ENCODE measurements at places on chromosomes 7 and 10.

- DNase-seq, result peak; percentile 75
Measured at GRCh38 chr10:70145666-70146488, 623 bp downstream of the TYSND1 start.

DNA sequence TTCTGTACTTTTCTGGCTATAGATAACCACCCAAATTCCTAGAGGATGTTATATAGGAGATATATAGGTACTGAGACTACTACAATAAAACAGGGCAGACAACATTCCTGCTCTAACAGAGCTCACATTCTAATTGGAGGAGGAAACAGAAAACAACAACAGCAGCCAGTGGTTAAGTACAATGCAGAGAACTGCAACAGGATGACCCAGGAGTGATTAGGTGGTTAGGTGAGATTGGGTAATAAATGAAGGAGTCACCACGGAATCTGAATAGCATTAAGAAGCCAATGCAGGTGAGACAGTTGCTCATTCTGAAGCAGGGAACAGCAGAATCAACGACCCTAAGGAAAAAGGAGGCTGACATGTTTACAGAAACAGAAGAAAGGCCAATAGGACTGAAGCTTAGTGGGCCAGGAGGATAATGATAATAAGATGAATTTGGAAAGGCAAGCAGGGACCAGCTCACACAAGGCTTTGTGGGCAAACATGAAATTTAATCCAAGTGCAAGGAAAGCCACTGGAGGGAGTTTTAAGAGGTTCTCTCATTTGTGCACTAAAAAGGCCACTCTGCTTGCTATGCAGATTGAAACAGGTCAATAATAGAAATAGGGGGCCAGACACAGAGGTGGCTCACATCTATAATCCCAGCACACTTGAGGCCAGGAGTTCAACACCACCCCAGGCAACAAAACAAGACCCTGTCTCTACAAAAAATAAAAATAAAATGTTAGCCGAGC, 16.9 kb upstream of the REEP3 start:
- DNase-seq, result no peak

GRCh38 chr7:47102331-47102841, 479.5 kb downstream of the TNS3 start:
- DNase-seq, result no peak

DNA sequence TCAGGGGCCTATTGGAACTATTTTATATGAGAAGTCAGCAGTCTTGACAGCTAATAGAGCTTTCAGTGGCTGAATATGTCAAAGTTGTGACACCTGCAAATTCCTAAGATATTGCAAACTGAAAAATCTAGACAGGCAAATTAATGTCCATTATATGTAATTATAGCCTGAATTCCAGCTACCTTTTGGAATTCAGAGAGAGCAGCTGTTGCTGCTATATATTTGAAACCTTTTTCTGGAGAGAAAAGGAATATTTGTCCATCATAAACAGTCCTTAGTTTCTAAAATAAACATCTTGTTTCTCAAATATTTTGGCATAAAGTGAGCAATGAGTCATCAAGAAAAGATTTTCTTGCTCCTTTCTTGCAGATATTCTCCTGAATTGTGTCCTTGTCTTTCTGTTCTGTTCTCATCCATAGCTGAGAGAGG, 408.9 kb upstream of the SEMA3D start:
- DNase-seq, result no peak

GRCh38 chr7:153432063-153432462, 620.1 kb upstream of the DPP6 start:
- no peak for DNase-seq

- no peak for DNase-seq
Measured at GRCh38 chr7:149823191-149823630, 15.0 kb upstream of the ZNF862 start.

DNA sequence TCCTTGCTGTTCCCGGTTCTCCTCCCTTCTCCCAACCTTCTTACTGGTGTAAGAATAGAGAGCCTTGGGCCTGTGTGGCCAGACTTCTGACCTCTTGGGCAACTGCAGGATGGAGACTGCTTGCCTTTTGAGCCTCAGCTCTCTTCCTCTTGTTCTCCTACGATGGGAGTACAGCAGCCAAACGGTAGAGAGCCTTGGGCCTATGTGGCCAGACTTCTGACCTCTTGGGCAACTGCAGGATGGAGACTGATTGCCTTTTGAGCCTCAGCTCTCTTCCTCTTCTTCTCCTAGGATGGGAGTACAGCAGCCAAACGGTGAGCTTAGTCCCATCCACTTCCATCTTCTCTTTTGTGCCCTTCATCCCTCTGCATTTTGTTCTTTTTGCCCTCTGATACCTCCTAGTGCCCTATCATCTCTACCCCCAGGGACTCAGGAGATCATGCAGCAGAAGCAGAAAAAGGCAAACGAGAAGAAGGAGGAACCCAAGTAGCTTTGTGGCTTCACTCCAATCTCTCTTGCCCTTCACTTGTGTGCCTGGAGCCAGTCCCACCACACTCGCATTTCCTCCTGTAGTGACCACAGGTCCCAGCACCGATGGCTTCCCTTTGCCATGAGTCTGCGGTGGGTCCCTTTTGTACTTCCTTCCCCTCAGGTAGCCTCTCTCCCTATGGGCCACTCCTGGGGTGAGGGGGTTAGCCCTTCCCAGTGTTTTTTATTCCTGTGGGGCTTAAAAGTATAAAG, 15.3 kb downstream of the SLC25A13 start:
- DNase-seq, result no peak

- DNase-seq, result no peak
Measured at GRCh38 chr10:118595064-118595420, 406 bp downstream of the PRLHR start.

DNA sequence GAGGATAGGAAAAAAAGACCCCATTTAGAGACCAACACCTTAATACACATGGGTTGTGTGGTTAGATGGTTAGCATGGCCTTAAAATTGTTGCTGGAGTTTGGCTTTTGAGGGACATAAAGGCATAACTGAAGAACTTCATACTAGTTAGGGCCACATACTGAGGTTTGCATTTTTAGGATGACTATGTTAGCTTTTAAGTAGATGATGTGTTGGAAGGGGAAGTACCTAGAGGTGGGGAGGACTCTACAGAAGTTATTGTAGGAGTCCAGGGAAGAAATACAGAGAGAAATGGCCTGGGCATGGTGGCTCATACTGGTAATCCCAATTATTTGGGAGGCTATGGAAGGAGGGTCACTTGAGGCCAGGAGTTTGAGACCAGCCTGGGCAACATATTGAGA, 40.5 kb downstream of the ENTPD1 start:
- no peak for DNase-seq

DNA sequence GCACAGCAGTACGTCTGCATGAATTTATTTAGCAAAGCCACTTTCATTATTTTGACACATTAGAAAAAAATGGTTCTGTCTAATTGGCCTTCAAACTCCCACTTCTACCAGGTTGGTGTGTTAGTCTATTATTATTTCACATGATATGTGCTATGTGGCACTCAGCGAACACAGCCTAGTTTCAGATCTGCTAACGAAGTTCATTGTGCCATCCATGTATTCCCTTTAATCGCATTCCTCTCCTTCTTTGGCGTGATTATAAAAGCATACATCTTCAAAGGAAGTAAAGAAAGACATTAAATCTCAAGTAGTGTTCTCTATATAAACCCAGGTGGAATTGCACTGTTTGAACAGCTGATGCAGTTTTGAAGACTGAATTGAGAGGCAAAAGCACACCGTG, 96.4 kb upstream of the CACNA2D1 start:
- no peak for DNase-seq

- peak; percentile 1 for DNase-seq
Measured at GRCh38 chr7:35035511-35035961, 1.7 kb downstream of the DPY19L1 start.

DNA sequence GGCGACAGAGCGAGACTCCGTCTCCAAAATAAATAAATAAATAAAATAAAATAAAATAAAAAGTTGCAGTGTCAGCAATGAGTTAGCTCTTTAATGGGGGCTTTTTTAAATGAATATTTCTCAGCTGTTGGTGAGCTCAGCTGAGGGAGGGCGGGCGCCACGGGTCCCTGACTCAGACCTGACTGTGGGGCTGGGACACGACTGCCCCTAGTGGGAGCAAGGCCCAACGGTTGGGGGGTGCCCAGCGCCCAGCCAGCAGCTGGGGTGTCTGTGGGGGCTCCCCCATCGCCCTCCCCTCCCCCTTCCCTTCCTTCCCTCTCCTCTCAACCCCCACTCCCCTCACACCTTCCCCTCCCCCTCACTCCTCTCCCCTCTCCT, 46.6 kb downstream of the PWWP2B start:
- DNase-seq, result peak; percentile 64

DNA sequence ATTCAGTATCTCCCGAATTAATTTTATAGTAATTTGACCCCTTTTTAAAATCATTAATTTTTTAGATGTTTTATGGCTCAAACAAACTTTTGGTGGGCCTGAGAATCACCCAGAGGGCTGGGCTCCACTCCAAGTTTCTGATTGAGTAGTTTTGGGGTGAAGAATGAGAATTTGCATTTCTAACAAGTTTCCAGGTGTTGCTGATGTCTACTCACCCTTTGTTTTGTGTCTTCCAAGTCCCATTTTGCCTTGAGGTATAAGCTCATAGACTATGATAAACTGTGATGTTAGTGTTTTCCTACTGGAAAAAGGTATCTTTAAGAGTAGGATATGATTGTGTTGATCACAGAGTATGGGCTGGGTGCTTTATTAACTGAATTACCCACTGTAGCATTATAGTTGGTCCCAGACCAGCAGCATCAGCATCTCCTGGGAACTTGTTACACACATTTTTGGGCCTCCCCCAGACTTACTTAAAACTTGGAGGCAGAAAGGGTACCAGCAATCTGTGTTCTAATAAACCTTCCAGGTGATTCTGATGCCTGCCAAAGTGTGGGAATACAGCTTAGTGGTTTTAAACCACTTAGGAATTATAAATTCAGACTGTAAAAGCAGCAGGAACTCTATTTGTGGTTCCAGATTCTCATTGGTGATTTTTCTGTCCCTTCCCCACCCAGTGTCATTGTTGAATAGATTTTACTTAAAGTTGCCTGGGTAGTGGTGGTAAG, 19.1 kb downstream of the ZNRF2 start:
- no peak for DNase-seq

- no peak for DNase-seq
Measured at GRCh38 chr7:4246536-4246935, 435.6 kb upstream of the FOXK1 start.

GRCh38 chr7:23096518-23097290, 8.9 kb upstream of the KLHL7 start:
- DNase-seq, result no peak

- DNase-seq, result no peak
Measured at GRCh38 chr7:112160771-112161150, 45.4 kb downstream of the DOCK4 start.

- DNase-seq, result no peak
Measured at GRCh38 chr10:14673189-14673861, 101.4 kb downstream of the FAM107B start.

- DNase-seq, result no peak
Measured at GRCh38 chr7:73774923-73775322, 4.9 kb upstream of the CLDN3 start.

DNA sequence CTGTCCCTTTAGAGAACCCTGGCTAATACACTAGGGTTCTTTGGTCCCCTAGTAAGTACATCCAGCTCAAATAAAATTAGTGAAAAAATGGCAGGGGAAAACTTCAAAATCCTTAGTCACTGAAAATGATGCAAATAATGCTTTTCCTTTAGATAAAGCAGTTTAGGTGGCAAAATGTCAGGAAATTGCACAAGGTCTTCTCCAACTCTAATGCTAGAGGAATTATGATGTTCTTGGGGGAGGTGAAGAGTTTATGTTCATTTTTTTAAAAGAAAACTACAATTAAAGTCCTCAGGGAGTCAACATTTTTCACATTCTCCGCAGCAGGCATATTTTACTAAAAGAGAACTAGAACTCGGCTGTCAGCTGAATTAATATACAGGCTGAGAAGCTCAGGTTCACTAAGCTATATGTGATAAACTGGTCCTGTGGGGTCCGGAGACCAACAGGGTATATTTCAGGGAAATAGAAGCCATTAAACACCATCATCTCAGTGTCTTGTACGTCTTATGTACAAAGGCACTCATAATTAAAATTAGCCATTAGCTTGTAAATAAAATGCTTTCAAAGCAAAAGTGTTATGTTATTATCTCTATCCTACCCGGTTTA, 1164.7 kb upstream of the AUTS2 start:
- no peak for DNase-seq

DNA sequence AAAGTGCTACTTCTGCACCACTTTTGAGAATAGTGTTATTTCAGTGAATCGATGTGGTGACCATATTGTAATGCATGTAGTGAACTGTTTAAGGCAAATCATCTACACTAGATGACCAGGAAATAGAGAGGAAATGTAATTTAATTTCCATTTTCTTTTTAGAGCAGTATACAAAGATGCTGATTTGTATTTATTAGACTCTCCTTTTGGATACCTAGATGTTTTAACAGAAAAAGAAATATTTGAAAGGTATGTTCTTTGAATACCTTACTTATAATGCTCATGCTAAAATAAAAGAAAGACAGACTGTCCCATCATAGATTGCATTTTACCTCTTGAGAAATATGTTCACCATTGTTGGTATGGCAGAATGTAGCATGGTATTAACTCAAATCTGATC, 110.4 kb downstream of the CFTR start:
- DNase-seq, result no peak

- DNase-seq, result no peak
Measured at GRCh38 chr7:19715499-19715898, 6.7 kb upstream of the POLR1F start.

- DNase-seq, result no peak
Measured at GRCh38 chr7:15087771-15088170, 185.2 kb upstream of the DGKB start.

GRCh38 chr7:135757719-135758411, 9.3 kb upstream of the FAM180A start:
- no peak for DNase-seq

DNA sequence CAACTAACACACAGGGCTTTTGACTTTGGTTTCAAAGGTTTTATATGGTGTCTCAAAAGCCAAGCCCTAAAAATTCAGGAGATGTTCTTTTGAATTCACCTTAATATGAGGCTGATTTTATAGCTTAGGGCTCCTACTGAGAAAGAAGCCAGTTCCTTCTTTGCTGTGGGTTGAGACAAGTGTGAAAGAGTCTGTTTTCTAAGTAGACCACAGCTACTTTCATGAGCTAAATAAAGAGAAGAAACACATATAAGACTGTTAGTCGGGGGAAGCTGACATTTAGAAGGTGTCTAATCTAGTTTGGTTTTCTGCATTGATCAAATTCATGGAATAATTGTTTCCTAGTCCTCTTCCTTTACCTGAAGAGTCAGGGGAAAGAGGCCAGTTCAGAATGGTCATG, 332.1 kb upstream of the CELF2 start:
- no peak for DNase-seq

DNA sequence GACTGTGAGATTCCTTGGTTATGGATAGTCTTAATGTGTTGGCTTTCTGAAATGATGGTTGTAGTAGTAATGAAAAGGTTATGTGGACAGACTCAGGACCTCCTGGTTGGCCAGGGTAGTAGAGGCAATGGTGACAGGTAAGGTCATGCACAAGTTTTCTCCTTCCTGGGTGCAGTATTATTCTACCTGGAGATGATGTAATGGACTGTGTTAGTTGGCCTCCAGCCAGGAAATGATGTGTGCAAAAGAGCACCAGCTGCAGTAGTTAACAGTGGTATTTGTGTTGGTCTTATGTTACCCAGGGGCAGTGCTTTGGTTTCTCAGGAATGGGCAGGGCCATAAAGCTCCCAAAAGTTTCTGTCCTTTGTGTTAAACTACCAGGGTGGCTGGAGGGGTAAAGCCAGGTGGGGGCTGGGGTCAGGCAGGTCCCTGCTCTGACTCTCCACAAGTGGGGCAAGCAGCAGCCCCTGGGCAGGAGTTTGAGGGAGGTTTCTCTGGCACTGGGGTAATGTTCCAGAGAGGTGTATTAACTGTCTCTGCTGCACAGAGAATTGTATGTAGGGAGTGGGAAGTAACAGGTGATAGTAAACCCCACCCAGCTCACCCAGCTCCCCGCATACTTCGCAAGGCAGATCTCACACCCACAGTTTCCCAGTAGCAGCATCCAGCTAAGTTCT, 36.3 kb downstream of the GPR22 start:
- DNase-seq, result no peak
